RWPE1 (cell line): ENCODE measurements at places on chromosomes 7 and 10.

GRCh38 chr10:60873758-60874157 lies 70.2 kb downstream of the RHOBTB1 start:
- DNase-seq, result no peak

GRCh38 chr7:68823996-68824780 lies 774.1 kb upstream of the AUTS2 start:
- DNase-seq, result no peak

- DNase-seq, result no peak
Observed at GRCh38 chr10:14022954-14023672, 307.6 kb downstream of the FRMD4A start.

DNA sequence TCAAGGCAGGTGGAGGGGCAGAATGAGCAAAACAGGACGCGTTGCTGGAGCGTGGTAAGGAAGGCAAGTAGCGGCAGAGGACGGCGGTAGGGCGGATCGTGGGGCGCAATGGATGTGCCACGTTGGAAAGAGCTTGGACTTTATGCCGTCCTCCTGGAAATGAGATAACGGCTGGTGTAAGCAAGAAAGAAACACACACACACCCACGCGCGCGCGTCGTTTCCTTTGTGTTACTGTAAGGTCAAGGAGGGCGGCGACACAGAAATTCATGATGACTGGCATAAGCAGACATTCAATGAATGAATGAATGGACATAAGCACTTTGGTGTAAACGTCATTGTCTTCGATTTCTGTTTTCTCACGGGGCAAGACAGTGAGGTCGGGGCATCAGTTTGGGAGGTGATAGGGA lies 683 bp upstream of the ENTPD7 start:
- DNase-seq, result no peak

GRCh38 chr10:116985611-116986010 lies 19.4 kb downstream of the SHTN1 start:
- DNase-seq, result no peak

GRCh38 chr10:44862924-44863323 lies 48.2 kb upstream of the TMEM72 start:
- DNase-seq, result no peak
